ENCODE measurements at places on chromosomes 13 and 19.

- no peak for DNase-seq
Measured at GRCh38 chr13:44854313-44855060, 134.8 kb downstream of the NUFIP1 start.

DNA sequence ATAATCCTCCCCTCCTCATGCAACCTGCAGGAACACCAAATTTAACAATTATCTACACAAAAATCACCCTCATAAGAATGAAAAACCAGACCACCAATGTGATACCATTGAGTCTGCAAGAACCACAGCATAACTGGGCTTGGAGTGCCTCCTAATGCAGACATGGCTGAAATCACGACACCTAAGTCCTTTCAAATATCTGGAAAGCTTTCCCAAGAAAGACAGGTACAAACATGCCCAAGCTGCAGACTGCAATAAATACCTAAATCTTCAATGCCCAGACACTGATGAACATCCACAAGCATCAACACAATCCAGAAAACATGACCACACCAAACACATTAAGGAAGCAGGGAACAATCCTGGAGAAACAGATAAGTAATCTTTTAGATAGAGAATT is 417.1 kb downstream of the LMO7 start:
- no peak for DNase-seq

GRCh38 chr19:3294080-3294850 is 69.8 kb downstream of the CELF5 start:
- DNase-seq: no peak

DNA sequence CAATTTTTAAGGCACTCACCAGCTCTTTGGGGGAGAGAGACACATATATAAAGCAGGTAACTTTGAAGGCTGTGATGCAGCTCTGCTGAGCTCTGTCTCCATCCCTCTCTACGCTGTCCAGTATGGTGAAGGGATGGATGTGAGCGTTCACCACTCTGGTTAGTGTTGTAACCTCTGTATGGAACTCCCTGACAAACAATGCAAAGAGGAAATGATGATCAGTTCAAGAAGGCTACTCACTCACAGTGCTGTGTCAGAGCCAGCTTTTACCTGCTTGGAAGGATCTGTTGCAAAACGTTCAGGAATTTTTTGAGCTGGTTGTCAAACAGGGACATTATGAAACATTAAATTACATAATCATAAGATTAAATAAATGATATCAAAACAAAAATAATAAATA is 90.8 kb upstream of the SLC10A2 start:
- DNase-seq: no peak

DNA sequence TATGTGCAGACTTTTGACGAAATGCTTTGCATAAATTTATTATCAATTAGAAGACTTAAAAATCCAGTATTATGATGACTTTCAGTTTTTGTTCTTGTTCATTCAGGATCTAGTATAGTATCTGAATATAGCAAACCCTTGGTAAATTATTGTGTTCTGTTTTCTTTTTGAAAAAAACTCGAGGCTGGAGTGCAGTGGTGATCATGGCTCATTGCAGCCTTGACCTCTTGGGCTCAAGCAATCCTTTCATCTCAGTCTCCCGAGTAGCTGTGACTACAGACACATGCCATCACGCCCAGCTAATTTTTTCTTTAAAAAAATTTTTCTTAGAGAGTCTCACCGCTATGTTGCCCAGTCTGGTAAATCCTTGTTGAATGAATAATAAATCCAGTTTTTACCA is 4.6 kb downstream of the FARP1 start:
- DNase-seq: no peak

- DNase-seq: no peak
Measured at GRCh38 chr13:51786425-51787265, 17.3 kb downstream of the DHRS12 start.

- DNase-seq: no peak
Measured at GRCh38 chr13:99828123-99828522, 143.4 kb downstream of the ZIC5 start.

- no peak for DNase-seq
Measured at GRCh38 chr19:20840371-20840770, 64.3 kb downstream of the ZNF66 start.

- DNase-seq: no peak
Measured at GRCh38 chr13:91567485-91568207, 169.2 kb downstream of the GPC5 start.

Measured in HCEC 1CT (cell line).